ENCODE measurements at places on chromosomes 4 and X.

DNA sequence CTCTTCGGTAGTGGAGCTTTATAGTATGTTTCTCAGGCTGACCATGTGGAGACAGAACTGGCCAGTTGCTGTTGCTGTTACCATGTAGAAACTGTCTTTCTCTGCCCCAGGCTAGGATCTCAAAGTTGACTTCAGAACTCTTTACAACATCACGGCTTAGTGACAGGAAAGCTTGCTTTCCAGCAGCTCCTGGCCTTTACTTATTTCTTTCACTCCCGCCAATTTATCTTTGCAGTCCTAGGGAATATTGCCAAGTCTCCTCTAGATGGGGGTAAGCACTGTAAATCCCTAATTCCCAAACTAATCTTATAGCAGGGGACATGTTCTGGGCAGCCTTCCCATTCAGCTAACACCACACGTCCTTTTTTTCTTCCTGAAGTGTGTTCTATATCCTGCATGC, 631.6 kb downstream of the SPRY1 start:
- no peak for DNase-seq

DNA sequence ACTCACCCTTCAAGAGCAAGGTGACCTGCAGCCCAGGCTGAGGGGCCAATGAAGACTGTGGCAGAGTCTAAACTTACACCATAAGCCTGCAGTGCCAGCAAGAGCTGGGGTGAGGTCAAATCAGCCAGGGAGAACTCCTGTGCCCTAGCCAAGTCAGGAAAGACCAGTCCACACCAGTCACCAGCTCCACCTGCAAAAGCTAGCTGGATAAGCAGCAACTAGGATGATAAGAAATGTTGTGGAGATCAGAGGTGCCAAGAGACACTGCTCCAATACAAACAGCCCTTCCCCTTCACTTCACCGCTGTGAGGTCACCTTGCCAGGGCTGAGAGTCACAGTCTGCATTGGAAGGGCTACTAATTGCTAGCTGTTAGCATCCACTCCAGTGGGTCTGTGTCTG, 31.3 kb downstream of the NIPAL1 start:
- DNase-seq, result no peak

DNA sequence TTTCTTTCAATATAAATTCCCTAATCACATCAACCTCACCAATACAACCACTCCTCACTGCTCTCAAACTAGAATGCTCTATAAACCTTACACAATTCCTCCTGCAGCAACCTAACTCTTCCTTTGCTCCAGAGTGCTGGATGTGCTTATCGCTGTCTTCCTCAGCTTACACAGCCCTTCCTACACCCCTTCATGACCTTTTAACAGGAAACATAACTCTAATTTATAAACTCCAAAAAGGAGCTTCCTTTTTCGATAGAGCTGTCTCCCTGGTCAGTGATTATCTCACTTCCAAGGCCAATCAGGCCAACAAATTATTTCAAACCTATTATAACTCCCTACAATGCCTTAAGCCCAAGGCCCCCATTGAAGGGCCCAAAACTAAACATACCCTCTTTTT, 78.8 kb downstream of the COQ2 start:
- DNase-seq, result no peak

DNA sequence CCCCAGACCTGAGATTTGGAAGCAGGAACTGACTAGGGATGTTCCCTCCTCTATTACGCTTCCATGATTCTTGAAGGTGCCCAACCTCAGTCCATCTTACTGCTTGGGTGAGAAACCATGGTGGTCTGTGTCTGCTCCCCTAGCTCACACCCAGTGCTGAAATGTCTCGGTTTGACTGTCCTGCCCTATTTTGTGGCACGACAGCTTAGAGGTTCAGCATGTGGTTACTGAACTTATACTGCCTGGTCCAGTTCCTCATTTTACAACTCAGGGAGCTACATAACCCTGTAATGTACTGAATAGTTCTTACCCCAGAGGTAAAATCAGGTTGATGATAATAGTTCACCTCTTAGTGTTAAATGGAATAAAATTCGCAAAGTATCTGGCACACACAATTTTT, 203.1 kb downstream of the RBM46 start:
- DNase-seq, result no peak

- DNase-seq, result no peak
These were observed 36.1 kb downstream of the DHRSX start for GRCh38 chrX:2464677-2465166.

DNA sequence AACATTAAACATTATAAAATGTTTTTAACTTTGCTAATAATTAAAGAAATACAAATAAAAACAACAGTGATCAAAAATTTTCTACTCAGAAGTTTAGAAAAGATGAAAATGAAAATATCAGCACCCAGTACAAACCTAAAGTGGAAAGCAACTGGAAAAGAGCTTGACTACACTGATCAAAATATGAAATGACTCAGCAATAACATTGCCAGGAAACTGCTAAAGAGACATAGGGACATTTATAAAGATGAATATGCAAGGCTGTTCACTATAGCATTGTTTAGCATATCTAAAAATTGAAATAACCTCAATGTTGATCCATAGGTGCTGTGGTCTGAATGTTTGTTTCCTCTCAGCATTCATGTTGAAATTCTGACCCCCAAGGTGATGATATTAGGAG, 88.5 kb upstream of the NOCT start:
- no peak for DNase-seq
